ENCODE measurements at places on chromosomes 7 and 10. TPM values are rescaled to one million over a fixed set of nuclear protein-coding genes. Genes with fewer than 3 reads are reported as not detected.

GRCh38 chr7:121278120-121279021 is 50.4 kb upstream of the WNT16 start:
- ATAC-seq, result peak; percentile 90

GRCh38 chr10:89074120-89074519 is 83.5 kb downstream of the FAS start:
- no peak for ATAC-seq

GRCh38 chr10:52573347-52573746 is 199.2 kb downstream of the MBL2 start:
- no peak for ATAC-seq

DNA sequence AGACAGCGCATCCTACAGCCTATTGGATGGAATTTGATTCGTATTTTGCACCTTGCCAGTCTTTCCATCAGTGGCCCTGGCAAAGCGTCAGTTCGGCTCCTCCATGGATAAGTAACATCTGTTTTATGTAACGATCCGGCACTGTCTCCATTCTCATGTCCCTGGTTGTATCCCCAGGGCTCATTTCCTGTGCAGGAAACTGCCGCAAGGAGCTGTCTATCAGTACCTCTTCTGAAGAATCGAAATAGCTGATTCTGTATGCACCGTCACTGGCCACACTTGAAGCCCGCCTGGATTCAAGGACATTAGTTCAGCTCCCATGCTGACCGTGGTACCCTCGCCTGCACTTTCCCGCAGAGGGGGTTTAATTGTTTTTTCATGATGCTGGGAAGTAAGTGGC is 53.1 kb upstream of the NPS start:
- ATAC-seq, result no peak

GRCh38 chr10:978826-979421 is 9.3 kb upstream of the GTPBP4 start:
- no peak for ATAC-seq

DNA sequence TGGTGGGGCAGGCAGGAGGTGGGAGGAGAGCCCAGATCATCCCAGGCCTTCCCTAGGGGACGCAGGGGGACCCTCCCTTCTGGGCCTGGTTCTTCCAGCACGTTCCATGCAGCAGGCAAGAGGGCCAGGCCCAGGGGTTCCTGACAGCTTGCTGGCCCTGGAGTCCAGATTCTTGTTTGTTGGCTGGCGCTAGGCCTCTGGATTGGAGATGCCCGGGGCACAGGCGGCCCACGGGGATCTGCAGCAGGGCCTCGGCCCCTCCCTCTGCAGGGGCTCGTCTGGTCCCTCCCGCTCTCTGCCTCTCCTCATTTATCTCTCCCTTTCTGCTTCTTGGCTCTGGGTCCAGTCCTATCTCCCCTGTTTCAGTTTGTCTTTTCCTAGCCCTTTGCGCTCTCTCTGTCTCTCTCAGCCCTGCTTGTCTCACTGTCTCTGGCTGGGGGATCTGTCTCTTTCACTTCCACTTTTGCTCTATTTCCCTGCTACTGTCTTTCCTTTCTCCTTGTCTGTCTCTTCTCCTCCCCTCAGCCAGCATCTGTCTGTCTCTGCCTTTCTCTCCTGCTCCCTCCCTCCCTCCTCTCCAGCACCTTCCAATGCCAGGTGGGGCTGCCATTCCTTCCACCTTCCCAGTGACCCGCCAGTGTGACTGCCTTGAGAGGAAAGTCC is 1.1 kb upstream of the AQP1 start:
- ATAC-seq, result no peak

GRCh38 chr10:77603534-77603927 is 34.1 kb downstream of the KCNMA1 start:
- ATAC-seq, result no peak

GRCh38 chr10:56881218-56881617 is 520.2 kb upstream of the ZWINT start:
- ATAC-seq, result no peak

DNA sequence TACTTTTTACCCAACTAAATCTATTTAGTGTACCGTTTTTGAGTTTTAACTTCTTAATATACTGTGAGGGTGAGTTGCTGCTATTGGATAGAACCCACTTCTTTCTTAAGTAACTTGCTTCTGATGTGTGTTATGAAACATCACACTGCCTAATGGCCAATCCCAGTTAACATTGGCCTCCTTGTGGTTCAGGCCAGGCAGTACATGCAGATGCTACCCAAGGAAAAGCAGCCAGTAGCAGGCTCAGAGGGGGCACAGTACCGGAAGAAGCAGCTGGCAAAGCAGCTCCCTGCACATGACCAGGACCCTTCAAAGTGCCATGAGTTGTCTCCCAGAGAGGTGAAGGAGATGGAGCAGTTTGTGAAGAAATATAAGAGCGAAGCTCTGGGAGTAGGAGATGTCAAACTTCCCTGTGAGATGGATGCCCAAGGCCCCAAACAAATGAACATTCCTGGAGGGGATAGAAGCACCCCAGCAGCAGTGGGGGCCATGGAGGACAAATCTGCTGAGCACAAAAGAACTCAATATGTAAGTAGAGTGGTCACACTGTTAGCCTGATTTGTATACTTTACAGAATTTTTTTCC is 39.7 kb downstream of the TES start:
- ATAC-seq, result no peak

DNA sequence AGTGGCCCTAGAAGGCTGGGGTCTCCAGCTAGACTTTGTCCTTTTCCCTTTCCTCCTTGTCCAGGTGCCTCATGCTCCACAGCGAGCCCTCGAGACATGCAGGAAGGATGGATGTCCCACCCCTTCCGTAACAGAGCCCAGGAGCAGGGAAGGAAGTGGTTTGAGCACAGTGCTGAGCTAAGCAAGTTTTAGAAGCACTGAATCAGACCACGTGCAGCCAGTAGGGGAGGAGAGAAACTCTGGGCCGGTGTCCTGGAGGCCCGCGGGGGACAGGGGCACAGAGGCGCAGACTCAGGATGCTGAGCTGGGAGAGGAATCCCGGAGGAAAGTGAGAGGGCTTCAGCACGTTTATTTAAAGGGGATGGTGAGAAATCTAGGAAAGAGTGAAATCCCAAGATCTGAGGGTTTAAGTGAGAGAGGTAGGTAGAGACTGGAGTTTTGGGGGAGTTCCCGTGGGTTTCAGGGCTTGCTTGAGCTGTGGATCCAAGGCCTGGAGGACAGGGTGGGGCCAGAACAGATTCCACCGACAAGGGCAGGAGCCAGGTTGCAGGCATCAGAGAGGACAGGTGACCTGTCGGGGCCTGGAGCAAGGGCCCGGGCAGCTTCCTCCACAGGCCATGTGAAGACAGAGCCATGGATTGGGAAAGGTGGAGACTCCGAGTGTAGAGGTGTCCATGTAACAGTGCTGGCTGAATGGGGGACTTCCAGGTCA is 4.4 kb upstream of the IRF5 start:
- ATAC-seq, result peak; percentile 82

DNA sequence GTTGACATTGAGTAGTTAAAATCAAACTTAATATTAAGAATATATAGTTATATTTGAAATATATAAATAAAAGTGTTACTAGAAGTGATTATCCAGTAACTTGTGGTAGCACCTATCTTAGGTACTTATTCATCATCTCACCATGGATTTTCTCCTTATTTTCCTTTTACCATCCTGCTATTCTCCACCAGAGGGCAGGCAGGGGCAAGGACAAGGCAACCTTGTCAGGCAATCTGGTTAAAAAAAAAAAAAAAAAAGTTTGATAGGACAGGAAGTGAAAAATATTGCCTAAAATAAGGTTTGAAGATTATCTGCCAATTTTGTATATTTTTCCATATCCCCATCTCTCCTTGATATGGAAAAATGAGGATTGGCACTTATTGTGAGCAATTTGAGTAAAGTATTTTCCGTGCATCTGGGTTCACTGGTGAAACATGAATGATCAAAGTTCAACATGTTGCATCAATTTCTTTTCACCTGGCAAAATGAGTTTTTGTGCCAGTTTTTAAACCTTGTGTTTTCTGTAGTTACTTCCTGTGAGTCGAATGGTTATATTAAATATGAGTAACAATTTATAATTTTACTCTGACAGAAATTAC is 256.7 kb downstream of the AGMO start:
- ATAC-seq, result no peak

DNA sequence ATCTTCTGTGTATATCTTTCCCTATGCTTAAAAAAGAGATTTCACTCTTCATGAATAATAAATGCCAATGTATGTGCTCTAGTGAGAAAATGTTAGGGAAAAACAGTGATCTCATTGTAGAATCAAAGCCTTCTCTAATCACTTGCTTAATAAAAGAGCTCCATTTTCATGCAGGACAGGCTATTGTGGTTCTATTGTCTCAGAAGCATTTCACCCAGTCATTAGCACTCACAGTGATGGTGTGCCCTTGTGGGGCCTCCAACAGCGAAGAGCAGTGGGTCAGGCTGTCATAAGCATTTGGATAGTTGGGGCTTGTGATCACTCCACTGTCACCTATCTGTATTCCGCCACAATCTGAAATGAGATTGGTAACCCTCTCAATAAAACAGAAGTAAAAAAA is 83.9 kb upstream of the RSU1 start:
- ATAC-seq, result no peak

GRCh38 chr10:110686047-110686446 is 41.9 kb downstream of the RBM20 start:
- ATAC-seq, result no peak

DNA sequence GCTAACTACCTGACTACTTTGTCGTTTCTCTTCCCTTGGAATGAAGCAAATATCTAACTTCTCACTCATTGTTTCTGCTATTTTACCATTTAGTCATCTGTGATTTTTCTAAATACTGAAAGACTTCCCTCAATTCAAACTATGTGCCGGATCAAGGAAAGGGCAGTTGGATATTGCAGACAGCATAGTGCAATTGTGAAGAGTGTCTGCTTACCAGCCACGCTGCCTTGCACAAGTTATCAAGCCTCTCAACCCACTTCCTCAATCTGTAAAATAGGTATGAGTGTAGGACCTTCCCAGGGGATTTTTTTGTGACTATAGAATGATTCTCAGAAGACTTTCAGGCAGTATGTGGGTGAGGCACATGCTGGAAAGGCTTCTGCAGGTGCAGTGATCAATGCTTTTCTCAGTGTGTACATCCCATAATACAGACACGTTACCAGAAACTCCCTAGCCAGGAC is 54.3 kb downstream of the EGFR start:
- peak; percentile 75 for ATAC-seq

GRCh38 chr7:150983893-150984368 is 5.8 kb upstream of the KCNH2 start:
- ATAC-seq, result no peak

MUC12 gene
- 0.79 TPM for total RNA-seq

INHBA gene
- not detected for total RNA-seq

SLC18A3 gene
- total RNA-seq, result not detected

ZNF248 gene
- total RNA-seq, result 18.0 TPM

UCN3 gene
- total RNA-seq, result not detected

ASZ1 gene
- total RNA-seq, result not detected

ADGRA1 gene
- not detected for total RNA-seq

PTPRZ1 gene
- total RNA-seq, result not detected

HOXA7 gene
- total RNA-seq, result not detected

FKBP14 gene
- total RNA-seq, result 9.1 TPM

SPDYE5 gene
- total RNA-seq, result 0.24 TPM

Data from activated T-helper 17 cell treated with anti-CD3 and anti-CD28 coated beads, Interleukin-2, amount 50 U/mL, for 72 hours (primary cell).